ENCODE measurements at places on chromosomes 13 and 19.

DNA sequence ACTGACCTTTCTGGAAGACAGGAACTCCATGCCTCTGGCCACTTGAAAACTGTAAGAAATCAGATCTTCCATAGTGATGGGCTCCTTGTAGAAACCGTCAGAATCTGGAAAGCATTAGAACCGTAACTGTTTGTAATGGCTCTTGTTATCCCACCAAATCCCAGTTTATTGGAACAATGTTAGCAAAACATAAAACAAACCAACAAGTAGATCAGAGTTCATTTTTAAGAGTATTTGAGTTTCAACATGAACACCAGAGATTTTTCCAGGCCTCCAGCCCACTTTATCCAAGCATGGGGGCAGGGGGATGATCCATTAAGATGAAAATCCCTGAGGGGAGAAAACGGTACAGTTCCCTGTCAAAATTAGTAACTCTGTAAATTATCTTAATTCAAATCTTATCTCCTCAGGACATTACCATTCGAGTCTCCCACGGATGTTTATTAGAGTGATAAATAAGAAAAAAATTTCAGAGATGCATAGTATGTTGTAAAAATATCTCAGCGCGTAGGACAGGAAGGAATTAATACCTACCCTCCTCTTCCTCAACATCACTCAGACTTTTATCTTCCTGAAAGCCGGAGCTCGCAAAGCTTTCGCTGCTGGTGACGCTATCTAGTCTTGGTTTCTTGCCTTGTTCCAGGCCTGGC is 172.5 kb downstream of the FLT1 start:
- no peak for DNase-seq

DNA sequence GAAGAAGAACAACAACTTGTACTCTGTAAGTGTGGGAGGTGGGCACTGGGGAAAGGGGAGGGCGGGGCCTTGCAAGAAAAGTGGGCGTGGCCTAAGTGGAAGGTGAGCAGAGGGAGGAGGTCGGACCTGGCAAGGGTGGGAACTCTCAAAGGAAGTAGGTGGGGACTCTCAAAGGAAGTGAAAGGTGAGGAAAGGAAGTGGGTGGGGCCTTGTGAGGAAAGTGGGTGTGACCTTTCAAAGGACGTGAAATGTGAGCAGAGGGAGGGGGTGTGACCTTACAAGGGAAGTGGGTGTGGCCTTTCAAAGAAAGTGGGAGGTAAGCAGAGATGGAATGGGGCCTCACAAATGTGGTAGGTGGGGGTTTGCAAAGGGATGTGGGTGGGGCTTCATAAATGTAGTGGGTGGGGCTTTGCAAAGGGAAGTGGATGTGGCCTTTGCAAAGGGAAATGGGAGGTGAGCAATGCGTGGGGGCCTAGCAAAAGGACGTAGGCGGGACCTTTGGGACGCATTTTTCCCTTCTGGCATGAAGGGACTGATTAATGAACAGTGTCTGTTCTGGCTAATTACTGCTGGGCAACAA is 25.9 kb downstream of the ACSBG2 start:
- DNase-seq: peak; percentile 55

DNA sequence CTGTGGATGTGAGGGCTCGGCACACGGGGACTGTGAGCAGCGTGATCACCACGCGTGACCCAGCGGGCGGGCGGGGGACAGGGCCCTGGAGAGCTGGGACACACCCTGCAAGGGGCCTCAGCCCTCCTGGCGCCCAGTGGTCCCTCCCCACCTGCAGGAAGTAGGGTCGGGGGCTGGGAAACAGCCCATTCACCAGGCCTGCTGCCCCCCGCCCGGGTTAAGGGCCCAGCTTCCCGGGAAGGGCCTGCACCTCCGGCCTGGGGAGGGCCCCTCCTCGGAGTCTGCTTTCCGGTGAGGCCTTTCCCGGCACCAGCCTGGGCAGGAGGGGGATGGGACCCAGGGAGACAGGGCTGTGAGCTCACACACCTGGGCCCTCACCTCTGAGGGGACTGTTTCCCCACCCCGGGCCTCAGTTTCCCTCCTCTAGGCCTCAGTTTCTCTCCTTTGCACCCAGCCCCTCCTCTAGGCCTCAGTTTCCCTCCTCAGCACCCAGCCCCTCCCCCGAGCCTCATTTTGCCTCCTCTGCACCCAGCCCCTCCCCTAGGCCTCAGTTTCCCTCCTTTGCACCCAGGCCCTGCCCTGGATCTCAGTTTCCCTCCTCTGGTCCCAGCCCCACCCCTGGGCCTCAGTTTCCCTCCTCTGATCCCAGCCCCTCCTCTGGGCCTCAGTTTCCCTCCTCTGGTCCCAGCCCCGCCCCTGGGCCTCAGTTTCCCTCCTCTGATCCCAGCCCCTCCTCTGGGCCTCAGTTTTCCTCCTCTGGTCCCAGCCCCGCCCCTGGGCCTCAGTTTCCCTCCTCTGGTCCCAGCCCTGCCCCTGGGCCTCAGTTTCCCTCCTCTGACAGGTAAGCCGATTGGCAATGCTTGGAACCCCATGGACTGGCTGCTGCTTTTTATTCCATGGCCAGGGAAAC is 1.9 kb upstream of the MADCAM1 start:
- peak; percentile 9 for DNase-seq

- DNase-seq: no peak
Measured at GRCh38 chr19:6556480-6557195, 25.8 kb downstream of the TNFSF9 start.

DNA sequence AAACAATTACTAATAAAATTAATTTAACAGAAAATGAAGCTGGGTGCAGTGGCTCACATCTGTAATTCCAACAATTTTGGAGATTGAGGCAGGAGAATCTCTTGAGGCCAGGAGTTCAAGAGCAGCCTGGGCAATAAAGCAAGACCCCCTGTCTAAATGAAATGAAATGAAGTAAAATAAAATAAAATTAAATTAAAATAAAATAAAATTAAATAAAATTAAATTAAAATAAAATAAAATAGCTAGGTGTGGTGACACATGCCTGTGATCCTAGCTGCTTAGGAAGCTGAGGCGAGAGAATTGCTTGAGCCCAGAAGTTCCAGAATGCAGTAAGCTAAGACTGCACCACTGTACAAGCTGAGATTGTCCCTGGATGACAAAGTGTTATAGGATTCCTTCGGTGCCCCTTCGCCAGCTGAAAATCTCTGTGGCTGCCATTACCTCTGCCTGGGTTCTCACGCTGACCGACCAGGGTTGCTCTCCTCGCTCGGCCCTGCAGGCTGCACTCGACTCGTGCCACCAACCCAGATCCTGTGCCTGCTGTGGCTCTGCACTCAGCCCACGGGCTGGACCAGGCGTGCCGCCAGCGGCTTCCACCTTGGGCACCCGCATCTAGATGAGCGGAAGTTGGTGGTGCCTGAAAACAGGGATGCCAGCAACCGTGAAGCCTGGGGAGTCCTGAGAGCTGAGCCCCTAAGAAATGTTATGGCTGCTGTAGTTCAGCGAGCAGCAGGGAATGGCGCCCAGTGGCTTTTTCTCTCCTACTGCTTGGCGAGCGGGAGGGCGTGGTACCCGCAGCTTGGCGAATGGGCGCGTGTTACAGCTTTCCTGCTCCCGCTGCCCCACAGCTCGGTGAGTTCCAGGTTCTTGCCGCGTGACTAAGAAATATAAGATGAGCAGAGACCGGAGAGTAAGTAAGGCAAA is 539.2 kb upstream of the PCDH9 start:
- no peak for DNase-seq

GRCh38 chr13:49624229-49624628 is 4.1 kb upstream of the ARL11 start:
- DNase-seq: no peak

DNA sequence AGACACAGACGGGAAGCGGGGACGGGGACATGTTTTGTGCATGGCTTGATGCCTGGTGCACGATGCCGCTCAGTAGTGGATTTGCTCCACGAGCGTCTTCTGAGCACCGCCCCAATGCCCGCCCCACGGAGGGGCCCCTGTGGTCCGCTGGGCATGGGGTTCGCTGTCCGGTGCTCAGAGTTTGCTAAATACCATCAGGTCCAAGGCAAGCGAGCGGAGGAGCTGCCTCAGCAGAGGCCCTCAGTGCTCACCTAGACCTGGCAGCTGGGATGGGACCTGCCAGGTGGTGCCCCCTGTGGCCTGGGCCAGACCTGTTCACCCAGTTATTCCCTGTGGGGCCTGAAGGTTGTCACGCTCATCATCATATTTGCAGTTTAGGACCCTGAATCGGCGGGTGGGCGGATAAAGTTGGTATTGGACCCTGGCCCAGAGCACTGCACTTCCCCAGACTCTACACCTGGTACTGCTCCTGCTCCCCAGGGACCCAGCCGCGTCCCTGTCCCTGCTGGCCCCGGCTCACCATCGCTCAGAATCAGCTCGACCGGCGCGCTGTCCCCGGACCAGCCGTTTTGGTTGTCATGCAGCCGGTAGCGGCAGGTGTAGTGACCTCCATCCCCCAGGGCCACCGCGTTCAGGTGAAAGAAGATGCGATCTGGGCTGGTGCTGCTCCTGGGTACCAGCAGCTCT is 2.3 kb downstream of the A1BG start:
- DNase-seq: no peak

DNA sequence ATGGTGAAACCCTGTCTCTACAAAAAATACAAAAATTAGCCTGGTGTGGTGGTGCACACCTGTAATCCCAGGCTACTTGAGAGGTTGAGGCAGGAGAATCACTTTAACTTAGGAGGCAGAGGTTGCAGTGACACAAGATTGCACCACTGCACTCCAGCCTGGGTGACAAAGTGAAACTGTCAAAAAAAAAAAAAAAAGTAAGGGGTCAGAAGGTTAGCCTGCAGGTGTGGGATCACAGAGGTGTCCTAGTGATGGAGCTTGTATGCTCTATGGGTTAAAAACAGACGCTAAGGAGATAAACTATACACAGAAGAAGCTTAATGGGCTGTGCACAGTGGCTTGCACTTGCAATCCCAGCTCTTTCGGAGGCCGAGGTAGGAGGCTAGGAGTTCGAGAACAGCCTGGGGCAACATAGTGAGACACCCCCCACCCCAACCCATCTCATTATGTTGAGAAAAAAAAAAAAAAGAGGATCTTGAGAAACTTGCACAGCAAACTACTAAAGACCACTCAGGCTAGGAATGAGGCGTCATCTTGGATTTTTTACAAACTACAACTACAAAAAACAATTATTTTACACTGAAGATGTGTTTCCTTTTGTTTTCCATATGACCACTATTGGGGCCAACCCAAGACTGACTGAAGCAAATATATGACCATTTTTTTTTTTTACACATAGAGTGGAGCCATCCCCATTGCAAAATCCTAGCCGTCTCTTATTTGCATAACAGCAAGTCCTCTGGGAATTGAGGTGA is 7.9 kb downstream of the FOSB start:
- DNase-seq: no peak

DNA sequence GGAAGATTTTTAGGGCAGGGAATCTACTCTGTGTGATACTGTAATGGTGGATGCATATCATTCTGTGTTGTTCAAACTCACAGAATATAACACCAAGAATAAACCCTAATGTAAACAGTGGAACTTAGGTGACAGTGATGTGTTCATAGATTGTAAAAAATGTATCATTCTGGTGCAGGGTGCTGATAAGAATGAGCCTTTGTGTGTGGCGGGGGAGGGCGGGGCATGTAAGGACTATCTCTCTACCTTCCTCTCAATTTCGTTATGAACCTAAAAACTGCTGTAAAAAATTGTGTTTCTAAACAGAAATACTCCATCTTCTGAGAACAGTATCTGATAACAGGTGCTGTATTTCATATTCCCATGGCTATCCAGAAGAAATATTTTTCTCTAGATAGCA is 35.6 kb downstream of the TNFRSF19 start:
- DNase-seq: no peak

- DNase-seq: no peak
Measured at GRCh38 chr13:110400786-110401533, 93.9 kb downstream of the COL4A2 start.
